NCI-H2107 (cell line): ENCODE measurements at places on chromosomes 13 and 19.

GRCh38 chr13:59475911-59476310 lies 687.8 kb downstream of the DIAPH3 start:
- no peak for DNase-seq

DNA sequence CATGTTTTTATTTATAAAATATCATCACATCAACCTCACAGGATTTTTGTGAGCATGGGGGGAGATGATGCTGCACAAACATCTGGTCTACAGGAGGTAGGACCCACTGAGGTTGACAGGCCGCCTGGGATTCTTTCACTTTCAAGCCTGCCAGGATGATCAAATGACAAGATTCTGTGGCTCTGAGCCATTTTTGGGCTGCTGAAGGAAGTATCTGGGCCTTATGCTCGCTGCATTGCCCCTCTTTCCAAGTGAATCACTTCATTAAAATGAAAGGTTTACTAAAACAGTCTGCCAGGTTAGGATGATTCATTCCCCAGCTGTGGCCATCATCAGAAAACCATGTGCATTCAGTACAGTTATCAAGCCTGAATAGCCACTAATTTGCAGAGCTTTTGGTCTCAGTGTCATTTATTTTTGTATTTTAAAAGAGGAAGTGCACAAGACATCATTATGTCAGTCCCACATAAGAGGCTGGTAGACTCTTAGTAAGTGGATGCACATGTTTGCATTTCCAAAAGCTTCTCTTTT lies 34.4 kb downstream of the STARD13 start:
- DNase-seq, result no peak

DNA sequence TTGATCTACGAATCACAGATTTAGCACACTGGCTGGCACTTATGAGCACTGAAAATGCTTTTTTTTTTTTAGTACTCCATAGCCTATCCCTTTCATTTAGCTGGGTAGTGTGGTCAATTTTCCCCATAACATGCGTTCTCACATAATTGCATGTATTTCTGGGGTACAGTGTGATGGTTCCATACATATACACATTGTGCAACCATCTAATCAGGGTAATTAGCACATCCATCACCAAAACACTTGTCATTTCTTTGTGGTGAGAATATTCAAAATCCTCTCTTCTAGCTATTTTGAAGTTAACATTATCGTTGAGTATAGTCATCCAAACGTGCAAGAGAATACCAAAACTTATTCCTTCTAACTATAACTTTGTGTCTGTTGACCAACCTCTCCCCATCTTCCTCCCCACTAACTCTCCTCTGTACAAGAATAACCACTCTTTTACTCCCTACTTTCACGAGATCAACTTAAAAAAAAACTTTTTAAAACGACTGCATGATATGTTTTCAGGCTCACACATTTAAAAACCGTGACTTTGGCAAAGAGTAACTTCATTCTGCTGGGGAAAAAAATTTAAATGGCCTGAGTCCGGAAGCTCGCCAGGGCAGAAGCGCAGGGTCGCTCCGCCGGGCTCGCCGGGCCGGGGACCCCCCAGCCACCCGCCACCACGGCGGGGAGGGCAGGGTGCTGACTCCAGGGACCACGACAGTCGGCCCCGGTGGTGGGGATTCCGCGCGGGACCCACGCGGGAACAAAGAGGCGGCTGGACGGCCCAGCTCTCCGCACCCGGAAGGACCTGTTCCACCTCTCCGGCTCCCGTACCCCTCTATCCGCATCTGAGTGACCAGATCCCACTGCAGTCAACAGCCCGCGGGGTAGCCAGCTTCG lies 868 bp upstream of the UBAC2 start:
- DNase-seq, result no peak

DNA sequence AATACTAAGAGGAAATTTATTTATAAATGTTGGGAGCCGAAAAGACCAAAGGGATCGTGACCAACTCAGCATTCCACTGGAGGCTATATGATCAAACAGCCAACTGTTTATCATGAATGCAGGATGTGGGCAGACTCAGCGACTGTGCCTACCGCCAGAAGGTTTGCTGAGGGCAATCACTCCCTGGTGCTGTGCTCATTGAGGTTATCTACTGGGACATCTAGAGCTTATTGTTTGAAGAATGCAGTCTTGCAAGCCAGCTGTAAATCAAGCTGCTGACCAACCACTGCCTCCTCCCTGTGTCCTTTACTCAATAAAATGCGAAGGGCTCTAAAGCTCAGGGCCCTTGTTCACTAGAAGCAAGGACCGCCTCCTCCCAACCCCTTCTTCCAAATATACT lies 8.5 kb upstream of the XPO4 start:
- DNase-seq, result no peak

GRCh38 chr13:113901231-113901630 lies 37.4 kb upstream of the GAS6 start:
- DNase-seq, result no peak

GRCh38 chr13:73119612-73120011 lies 60.8 kb downstream of the KLF5 start:
- DNase-seq, result no peak

DNA sequence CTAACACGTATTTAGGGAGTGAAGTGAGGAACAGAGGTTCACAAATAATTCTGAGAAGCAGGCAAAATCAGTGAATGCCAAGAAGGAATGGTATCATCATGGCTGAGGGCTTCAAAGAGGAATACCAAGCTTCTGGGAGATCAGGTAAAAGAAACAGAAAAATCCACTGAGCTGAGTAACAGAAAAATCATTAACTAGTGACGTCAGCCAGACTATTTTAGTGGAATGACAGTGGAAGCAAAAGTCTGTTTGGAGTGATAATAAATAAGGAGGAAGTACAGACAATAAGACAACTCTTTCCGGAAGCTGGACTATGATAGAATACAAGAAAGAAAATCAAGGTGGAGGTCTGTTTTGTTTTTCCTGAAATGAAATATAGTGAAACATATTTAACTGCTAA lies 83.5 kb downstream of the SACS start:
- no peak for DNase-seq

- no peak for DNase-seq
Observed at GRCh38 chr13:87153371-87153770, 517.8 kb upstream of the SLITRK5 start.

GRCh38 chr13:32829676-32830335 lies 186.4 kb upstream of the KL start:
- no peak for DNase-seq

DNA sequence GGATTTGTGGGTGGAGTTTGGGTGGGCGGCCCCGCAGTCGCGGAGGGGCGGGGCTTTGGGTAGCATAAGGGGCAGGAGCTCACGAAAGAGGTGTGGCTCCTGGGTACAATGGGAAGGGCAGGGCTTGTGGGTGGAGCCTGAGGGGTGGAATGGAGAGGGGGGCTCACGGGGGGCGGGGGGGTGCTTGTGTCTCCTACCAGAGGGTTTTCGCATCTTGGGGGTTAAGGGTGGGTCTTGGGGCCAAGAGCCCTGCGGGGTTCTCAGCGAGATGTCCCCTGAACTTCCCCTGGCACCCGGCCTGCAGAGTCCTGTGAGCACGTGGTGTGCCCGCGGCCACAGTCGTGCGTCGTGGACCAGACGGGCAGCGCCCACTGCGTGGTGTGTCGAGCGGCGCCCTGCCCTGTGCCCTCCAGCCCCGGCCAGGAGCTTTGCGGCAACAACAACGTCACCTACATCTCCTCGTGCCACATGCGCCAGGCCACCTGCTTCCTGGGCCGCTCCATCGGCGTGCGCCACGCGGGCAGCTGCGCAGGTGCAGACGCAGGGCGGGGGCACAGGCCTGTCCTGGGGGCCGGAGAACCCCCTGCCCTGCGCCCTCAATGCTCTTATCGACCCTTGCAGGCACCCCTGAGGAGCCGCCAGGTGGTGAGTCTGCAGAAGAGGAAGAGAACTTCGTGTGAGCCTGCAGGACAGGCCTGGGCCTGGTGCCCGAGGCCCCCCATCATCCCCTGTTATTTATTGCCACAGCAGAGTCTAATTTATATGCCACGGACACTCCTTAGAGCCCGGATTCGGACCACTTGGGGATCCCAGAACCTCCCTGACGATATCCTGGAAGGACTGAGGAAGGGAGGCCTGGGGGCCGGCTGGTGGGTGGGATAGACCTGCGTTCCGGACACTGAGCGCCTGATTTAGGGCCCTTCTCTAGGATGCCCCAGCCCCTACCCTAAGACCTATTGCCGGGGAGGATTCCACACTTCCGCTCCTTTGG lies 5.1 kb downstream of the FSTL3 start:
- no peak for DNase-seq

GRCh38 chr19:58479303-58479702 lies 3.2 kb downstream of the ZNF446 start:
- DNase-seq, result no peak

DNA sequence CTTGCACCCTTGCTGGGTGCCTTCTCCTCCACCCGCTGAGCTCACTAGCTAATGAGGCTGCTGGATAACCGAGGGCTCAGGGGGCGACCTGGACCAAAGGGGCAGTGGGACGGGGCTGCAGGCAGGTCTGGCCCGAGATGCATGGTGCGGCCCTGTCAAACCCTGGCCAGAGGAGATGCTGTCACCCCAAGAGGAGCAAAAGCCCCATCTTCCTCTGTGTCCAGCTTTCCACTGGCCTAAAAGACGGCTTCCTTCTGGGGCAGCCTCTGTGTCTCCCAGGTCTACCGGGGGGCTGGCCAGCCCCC lies 261.8 kb downstream of the TBC1D4 start:
- no peak for DNase-seq

GRCh38 chr13:26604784-26605545 lies 47.5 kb downstream of the WASF3 start:
- DNase-seq, result no peak
